H1 (cell line): ENCODE measurements at places on chromosomes 2 and 18.

- H3K27me3 ChIP-seq: no peaks in the 10 kb centered on the region
- H3K36me3 ChIP-seq: no peaks in the 10 kb centered on the region
- no peaks in the 10 kb centered on the region for H3K4me1 ChIP-seq
- no peak overlapping the region for H3K27ac ChIP-seq
- DNase-seq: no peak
Measured at GRCh38 chr2:21836261-21836660, 712.5 kb downstream of the TDRD15 start.

DNA sequence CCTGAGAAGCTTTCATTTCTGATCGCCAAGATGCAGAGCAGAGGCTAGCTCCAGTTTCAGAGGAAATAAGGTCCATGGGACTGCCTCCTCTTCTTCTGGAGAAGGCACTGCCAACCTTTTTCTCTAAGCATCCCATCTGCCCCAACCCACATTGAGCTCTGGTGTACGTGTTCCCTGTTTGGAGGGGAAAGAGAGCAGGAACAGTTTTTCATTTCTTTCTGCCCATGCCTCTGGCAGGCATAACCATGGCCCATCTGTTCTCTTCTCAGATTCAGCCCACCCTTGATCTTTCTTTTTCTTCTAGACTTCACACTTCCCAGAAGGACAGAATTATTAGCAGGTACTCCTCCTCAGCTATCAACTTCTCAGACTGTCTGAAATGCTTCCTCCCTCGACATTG lies 1110.3 kb upstream of the KLHL29 start:
- no peak overlapping the region for H3K27ac ChIP-seq
- no peaks in the 10 kb centered on the region for H3K4me1 ChIP-seq
- DNase-seq: no peak
- H3K36me3 ChIP-seq: no peaks in the 10 kb centered on the region
- no peak overlapping the region for H3K4me3 ChIP-seq

- no peaks in the 10 kb centered on the region for H3K36me3 ChIP-seq
- DNase-seq: no peak
- no peak overlapping the region for H3K4me3 ChIP-seq
- no peaks in the 10 kb centered on the region; the same call in 1 of the 2 replicates for H3K27me3 ChIP-seq
Measured at GRCh38 chr2:241561832-241562231, 3.3 kb downstream of the BOK start.

DNA sequence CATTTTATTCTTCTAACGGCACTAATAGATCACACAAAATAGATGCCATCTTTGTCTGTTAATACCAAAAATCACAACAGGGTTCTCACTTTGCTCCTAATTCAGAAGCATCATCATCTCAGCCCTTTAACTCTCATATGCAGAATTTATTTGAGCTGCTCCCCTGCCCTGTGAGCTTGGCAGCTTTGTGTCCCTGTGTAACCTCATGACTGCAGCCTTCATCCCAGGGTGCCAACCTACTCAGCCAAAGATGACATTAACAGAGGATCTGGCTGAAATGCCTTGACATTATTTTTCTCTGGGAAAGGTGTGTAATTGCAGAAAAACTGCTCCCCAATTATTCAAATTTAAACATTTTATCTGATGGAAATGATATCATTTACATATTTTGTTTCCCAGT lies 319.4 kb downstream of the NRXN1 start:
- no peaks in the 10 kb centered on the region for H3K36me3 ChIP-seq
- no peak for DNase-seq
- peaks cover 3% of the 10 kb centered on the region; the same call in 1 of the 2 replicates for H3K4me1 ChIP-seq
- H3K4me3 ChIP-seq: no peak overlapping the region
- H3K27ac ChIP-seq: no peak overlapping the region
